ENCODE measurements at places on chromosomes 13 and 19.

DNA sequence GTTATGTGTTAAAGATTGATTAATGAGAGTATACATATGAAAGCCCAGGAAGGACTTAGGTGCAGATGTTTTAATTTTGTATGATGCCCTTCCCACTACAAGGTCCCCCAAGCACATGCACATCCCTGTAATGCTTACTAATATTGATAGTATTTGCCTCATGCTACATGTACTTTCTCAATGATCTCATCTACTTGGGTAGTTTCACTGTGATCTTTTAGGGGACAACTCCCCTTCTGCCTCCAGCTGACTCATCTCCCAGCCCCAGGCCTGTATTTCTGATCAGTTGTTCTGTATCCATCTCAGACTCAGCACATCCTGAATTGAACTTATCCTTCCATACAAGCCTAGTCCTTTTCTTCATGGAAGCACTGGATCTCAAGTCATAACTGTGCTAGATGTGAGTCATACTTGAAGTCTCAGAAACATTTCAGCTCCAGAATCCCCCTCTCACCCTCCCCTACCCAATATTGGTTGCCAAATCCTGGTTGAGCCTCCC, 49.4 kb upstream of the INTS6 start:
- no peaks in the 10 kb centered on the region for H3K27me3 ChIP-seq
- H3K36me3 ChIP-seq, result no peaks in the 10 kb centered on the region
- no peaks in the 10 kb centered on the region for H3K4me1 ChIP-seq
- no peak overlapping the region for H3K4me3 ChIP-seq

DNA sequence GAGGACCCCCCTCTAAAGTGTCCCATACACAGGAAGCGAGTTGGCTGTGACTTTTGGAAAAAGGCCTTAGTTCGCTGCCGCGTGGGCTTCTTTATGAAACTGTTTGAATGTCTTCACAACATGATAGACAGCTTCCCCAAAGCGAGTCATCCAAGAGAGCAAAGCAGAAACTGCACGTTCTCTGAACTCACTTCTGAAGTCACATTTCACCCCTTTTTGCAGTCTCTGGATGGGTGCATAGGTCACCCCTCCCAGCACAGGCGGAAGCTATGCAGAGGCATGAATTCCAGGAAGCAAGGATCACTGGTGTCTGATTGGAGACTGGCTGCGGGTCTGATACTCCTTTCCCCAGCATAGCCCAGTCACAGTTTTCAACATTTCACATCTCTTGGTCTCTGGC, 10.6 kb downstream of the GPI start:
- no peak for DNase-seq
- no peak overlapping the region for H3K27ac ChIP-seq
- H3K4me1 ChIP-seq, result no peaks in the 10 kb centered on the region

DNA sequence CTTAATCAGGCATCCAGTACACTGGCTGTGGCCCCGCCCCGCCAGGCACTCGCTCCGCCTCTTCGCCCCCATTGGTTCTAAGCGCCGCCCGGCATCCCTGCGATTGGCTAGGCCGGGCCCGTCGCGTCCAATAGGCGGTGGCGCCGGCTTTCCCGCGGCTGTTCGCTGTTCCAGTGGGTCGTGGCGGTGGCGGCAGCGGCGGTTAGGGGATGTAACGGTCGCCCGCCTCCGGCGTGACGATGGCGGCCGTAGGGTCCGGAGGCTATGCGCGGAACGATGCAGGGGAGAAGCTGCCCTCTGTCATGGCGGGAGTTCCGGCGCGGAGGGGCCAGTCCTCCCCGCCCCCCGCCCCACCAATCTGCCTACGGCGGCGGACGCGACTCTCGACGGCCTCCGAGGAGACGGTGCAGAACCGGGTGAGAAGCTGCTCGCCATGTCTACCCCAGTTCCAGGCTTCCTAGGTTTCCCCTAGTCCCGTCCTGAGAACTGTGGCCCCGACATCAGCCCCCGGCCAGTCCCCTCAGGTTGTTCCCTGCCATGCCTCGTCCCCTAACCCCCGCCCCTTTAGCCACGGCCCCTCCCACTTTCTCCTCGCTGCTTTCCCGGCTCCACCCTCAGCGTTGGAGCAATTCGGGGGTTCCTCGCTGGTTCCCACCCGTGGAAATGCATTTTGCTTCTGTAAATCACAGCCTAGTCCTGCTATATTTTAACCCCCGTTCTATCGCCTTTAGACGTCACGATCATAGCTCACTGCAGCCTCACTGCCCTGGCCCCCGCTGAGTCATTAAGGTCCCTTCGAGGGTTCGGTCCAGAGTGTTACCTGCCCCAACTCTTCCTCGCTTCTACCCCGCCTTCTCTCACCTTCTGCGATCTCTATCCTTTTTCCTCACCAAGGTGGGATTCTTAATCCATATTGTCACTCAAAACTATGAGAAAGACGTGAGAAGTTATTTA, at the start of gene WDR62:
Gene WDR62, plus strand, starts transcription at position 165 of the 954 bp plus-strand sequence. Its CDS starts 75 bp downstream, at position 240.
- peak within 1 kb of the TSS; percentile 47 for H3K4me3 ChIP-seq
- H3K27ac ChIP-seq, result peak within 1 kb of the TSS; percentile 93
- no peaks in the 10 kb centered on the region for H3K27me3 ChIP-seq
- H3K36me3 ChIP-seq, result no peaks in the 10 kb centered on the region

- H3K4me1 ChIP-seq, result peaks cover 28% of the 10 kb centered on the region
- H3K4me3 ChIP-seq, result no peak overlapping the region
- no peaks in the 10 kb centered on the region for H3K27me3 ChIP-seq
- DNase-seq, result peak; percentile 66
- no peak overlapping the region for H3K27ac ChIP-seq
- no peaks in the 10 kb centered on the region for H3K36me3 ChIP-seq
Observed at GRCh38 chr19:48745208-48745995, 1.3 kb downstream of the IZUMO1 start.

- H3K4me3 ChIP-seq, result no peak overlapping the region
- H3K36me3 ChIP-seq, result no peaks in the 10 kb centered on the region
- no peaks in the 10 kb centered on the region for H3K27me3 ChIP-seq
- no peaks in the 10 kb centered on the region for H3K4me1 ChIP-seq
- H3K27ac ChIP-seq, result no peak overlapping the region
Observed at GRCh38 chr19:28847468-28847867, 365.5 kb downstream of the UQCRFS1 start.

Data from tibial nerve (tissue), 4 donors.